ENCODE measurements at places on chromosomes 5 and 9.

DNA sequence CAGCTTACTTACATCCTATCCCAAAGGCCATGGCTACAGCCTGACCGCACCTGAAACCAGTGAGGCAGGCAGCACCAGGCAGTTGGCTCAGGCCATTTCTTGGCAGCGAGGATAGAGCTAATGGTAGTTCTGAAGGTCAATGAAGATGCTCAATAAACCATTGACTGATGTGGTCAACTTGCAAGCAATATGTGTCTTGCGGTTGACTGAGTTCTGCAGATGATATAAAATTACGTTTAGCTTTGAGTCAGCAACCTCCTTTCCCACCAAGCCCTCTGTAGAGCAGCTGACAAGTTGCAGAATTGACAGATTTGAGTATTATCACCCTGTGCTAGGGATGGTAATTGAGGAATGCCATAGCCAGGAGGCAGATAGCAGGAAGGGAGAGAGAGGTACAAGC, 189.0 kb upstream of the PUM3 start:
- no peak for DNase-seq

GRCh38 chr5:136025900-136026299, 2.9 kb upstream of the TGFBI start:
- no peak for DNase-seq

DNA sequence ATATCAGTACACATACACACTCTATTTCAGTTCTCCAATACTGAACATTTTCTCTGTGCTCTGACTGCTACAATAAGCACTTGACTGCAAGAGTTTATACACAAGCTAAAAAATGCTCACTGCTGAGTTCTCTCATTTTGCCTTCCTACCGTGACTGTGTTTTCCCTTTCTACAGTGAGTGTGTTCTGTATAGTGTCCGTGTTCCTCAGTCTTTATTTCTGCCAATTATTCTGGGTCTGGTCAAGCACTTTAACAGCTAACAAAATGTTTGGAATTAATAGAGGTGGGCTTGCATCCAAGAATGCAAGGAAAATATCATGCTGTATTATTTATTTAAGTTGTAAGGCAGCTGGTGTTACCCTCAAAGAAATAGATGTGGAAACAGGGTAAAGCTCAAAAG, 217.0 kb upstream of the NREP start:
- DNase-seq: no peak

GRCh38 chr9:132181796-132182313, 20.0 kb downstream of the NTNG2 start:
- DNase-seq: no peak

- DNase-seq: no peak
Measured at GRCh38 chr5:158373608-158374395, 514.9 kb upstream of the CLINT1 start.

- no peak for DNase-seq
Measured at GRCh38 chr5:149174847-149175234, 33.5 kb downstream of the ABLIM3 start.

DNA sequence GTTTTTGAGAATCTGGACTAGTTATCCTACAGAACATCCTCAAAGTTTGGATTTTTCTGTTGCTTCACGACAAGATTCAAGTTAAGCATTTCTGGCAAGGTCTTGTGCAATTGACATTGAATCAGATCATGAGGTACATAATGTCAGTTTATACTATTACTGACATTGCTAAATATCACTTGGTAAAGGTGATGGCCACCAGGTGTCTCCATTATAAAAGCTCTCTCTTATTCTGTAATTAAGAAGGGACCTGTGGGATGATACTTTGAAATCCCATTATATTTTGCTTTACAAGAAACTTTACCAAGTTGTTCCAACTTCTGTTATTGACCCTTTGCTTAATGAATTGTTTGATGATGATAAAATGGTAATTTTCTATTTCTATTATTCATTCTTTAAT, 131.0 kb upstream of the ASTN2 start:
- no peak for DNase-seq

DNA sequence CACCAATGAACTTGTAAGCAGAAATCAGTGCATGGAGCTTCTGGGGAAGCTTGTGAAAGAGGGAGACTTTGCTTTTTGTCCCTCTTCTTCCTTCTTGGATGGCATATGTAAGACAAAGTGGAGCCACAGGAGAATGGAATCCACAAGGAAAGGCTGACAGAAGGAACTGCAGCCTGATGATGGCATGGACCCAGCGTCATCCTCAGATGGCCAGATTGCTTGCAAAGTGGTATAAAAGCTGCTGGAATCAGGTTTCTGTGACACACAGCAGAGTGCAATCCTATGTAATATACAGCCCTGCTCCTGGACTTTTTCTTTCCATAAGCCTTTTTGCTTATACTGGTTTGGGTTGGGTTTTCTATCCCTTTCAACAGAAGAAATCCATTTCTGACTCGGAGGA, 31.4 kb upstream of the SPARC start:
- DNase-seq: no peak

- DNase-seq: no peak
Measured at GRCh38 chr5:181245427-181246275, 1.9 kb upstream of the RACK1 start.

- DNase-seq: no peak
Measured at GRCh38 chr5:98110791-98111190, 662.7 kb upstream of the RGMB start.

GRCh38 chr9:2093920-2094597, 78.9 kb downstream of the SMARCA2 start:
- DNase-seq: no peak

- DNase-seq: no peak
Measured at GRCh38 chr9:123342247-123342646, 13.8 kb upstream of the CRB2 start.

DNA sequence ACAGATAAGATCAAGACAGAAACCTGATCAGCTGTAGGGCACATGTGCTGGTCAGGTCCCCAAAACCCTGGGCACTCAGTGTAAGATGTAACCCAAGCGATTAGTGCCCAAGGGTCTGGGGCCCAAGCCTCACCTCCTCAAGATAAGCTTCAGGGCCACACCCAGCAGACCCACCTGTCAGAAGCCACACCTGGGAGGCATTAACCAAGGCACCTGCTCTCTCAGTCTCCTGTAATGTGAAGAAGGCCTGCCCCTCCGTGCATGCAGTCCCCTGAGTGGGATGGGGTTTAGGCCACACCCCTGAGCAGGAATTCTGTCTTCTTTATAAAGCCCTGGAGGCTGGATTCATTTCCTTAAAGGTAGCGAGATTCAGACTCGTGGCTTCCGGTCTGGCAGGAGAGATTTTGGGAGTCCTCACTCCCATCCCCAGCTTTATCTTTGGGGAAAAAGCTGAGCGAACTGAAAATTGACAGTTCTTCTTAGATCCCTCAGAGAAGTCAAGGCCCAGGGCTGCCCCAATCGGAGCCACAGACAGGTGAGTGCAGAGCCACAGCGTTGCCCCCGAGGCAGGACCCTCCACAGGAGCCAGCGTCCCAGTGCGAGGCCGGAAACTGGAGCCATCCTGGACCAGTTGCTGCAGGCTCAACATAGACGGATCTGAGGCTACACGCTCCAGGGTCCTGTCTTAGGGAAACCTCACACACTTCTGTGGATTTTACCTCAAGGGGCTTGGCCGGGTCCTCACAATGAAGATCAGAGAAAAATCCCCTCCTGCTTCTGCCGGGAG, 357.6 kb upstream of the IRX4 start:
- no peak for DNase-seq
